Right kidney (tissue), 9 donors: ENCODE measurements at places on chromosomes 16 and 17.

GRCh38 chr16:21223787-21224186 lies 9.7 kb upstream of the ANKS4B start:
- DNase-seq: no peak

DNA sequence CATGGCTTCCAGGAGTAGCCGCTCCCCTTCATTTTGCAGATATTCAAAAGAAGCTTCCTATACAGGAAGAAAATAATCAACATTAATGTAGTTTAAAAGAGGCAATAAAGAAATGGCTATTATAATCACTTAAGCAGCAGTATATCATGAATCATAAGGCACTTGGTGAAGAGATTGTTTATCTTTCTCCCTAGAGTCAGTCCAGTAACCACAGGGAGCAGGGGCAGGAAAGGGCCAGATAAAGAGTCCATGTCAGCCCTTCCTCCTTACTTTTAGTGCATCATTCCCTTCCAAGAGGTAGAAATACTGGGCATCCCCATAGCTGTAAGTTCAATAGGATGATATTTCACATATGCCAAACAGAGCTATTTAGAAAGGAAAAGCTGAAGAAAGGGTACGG lies 184.6 kb upstream of the C17orf78 start:
- DNase-seq: no peak

DNA sequence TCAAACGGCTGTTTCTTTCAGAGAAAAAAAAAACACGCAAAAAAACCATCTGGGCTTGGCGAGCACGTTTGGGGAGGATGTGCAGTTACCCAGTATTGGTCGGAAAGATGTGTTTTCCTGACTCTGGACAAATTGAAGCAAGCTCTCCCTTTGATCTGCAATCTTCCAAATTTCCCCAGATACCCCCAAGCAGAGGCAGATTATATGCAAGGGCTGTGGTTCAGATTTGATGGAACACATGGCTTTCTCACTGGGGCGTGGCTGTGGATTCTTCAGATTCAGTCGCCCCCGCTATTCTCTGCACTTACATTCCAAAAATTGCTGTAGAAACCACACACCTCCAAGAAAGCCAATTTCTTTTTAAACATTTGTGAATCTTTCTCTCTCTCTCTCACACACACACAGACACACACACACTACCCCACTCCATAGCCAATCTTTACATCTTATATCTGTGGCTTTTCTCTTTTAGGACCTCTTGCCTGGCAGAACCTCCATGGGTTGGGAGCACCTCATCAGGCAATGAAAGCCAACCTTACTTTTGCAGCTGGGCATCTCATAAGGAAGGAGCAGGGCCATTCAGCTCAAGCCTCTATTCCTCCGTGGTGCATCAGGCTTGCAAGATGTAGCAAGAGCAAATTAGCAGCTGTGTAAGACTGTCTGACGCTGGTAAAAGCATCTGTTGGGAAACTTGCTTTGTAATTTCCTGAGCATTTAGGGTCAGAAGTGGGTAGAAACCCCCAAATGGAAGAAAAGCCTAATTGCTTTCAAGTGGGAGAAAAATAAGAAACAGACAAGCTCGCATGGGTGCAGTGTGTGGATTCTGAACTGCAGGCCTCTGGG lies 103.9 kb upstream of the FAM20A start:
- DNase-seq: no peak

GRCh38 chr17:42680331-42680808 lies 1.3 kb downstream of the CCR10 start:
- DNase-seq: no peak

GRCh38 chr17:40909755-40910154 lies 24.7 kb upstream of the KRT20 start:
- DNase-seq: no peak

DNA sequence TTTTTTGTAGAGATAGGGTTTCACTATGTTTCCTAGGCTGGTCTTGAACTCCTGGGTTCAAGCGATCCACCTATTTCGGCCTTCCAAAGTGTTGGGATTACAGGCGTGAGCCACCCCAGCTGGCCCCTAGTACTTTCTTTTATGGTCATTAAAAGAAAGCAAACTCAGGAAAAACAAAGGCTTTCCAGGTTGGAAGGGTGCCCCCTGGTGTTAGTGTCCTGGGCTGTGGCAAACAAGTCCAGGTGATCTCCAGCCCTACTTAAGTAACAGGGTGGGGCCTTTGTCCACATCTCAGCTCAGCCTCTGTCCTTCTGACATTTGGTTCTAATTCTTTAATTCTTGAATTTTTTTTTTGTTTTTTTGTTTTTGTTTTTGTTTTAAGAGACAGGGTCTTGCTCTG lies 6.9 kb downstream of the IGFBP4 start:
- no peak for DNase-seq

- DNase-seq: no peak
Measured at GRCh38 chr16:11024333-11025053, 80.1 kb downstream of the CLEC16A start.

DNA sequence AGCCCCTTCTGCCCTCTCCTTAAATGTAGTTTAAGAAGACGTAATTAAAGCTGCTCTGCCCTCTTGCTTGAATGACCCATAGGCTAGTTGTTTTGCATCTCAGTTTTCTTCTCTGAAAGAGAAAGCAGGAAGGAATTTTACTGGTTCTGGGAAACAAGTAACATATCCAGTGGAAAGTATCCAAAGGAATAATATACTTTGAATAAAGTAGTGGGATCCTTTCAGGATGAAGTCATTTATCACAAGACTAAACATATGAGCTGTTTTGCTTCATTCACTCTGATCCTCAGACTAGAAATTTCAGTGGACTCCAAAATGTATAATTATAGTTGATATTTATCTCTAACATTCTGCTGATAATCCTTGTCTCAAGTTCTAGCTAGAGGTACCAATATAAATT lies 1297.6 kb upstream of the GOT2 start:
- DNase-seq: no peak

DNA sequence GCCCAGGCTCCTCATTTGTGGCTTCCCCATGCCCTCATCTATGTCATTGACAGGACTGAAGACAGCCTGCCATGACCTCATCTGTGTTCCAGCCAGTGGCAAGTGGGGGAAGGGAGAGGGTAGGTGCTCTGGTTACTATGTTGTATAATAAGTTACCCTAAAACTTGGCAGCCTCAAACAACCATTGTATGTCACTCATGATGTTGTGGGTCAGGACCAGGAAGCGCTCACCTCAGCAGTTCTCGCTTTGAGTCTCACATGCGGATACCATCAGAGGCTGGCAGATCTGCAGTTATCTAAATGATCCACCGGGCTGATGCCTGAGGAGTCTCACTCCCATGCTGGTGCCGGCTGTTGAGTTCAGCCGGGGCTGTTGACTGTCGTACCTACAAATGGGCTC lies 89.0 kb upstream of the TMEM97 start:
- no peak for DNase-seq

DNA sequence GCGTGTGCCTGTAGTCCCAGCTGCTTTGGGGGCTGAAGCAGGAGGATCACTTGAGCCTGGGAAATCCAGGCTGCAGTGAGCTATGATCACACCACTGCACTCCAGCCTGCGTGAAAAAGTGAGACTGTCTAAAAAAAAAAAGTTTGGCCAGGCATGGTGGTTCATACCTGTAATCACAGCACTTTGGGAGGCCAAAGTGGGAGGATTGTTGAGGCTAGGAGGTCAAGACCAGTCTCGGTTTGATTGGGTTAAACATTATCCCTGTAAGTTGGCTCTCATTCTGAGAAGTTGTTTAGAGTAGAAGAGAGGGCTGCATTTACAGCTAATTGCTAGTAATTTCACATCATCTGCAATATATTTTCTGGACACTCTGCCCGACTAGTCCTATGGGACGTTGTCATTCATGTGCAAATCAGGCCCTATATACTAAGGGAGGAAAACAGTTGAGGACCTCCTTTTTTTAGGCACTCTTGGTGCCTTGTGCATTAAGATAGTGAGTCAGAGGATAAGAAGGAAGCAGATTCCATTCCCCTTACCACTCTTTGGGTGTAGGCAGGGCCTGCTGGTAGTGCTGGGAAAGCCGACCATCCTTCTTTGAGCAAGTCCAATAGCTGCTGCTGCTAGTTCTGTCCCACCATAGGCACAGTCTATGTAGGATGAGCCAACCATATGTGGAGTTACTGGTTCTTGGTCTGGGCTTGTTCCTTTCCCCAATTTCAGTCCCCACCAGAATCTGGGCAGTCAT lies 18.7 kb downstream of the HMOX2 start:
- no peak for DNase-seq

- no peak for DNase-seq
Measured at GRCh38 chr17:42026857-42027589, 7.1 kb downstream of the NKIRAS2 start.
